ENCODE measurements at places on chromosomes 13 and 19. TPM values are rescaled to one million over a fixed set of nuclear protein-coding genes. Genes with fewer than 3 reads are reported as not detected.

The TPRX2 gene
- total RNA-seq = not detected

The STRN4 gene
- total RNA-seq = 90.7 TPM

The MRPL54 gene
- 49.6 TPM for total RNA-seq

The NLRP5 gene
- total RNA-seq = not detected

The UNC13A gene
- total RNA-seq = under 0.01 TPM

The LRRC63 gene
- 0.07 TPM for total RNA-seq

The ZNF221 gene
- total RNA-seq = 7.7 TPM

The RFPL4A gene
- 0.13 TPM for total RNA-seq

The LHB gene
- total RNA-seq = 0.26 TPM

The SERP2 gene
- 0.35 TPM for total RNA-seq

The POU2F2 gene
- total RNA-seq = 0.49 TPM

The URAD gene
- not detected for total RNA-seq

The ZNF560 gene
- 2.1 TPM for total RNA-seq

The C19orf85 gene
- total RNA-seq = not detected

The C13orf46 gene
- total RNA-seq = 0.39 TPM

The UBE2L5 gene
- total RNA-seq = not detected

The WIZ gene
- total RNA-seq = 6.0 TPM

The SGCG gene
- 0.07 TPM for total RNA-seq

The LIM2 gene
- total RNA-seq = not detected

The SLC8A2 gene
- total RNA-seq = not detected
